ENCODE measurements at places on chromosomes 1 and 21. TPM values are rescaled to one million over a fixed set of nuclear protein-coding genes. Genes with fewer than 3 reads are reported as not detected.

BACE2 gene
- 50.9 TPM for total RNA-seq

- peaks cover 31% of the 10 kb centered on the region for H3K36me3 ChIP-seq
- H3K4me1 ChIP-seq, result peaks cover 5% of the 10 kb centered on the region
- no peaks in the 10 kb centered on the region for H3K27me3 ChIP-seq
- DNase-seq, result no peak
Observed at GRCh38 chr1:150233359-150234308, 2.3 kb downstream of the ANP32E start.

DNA sequence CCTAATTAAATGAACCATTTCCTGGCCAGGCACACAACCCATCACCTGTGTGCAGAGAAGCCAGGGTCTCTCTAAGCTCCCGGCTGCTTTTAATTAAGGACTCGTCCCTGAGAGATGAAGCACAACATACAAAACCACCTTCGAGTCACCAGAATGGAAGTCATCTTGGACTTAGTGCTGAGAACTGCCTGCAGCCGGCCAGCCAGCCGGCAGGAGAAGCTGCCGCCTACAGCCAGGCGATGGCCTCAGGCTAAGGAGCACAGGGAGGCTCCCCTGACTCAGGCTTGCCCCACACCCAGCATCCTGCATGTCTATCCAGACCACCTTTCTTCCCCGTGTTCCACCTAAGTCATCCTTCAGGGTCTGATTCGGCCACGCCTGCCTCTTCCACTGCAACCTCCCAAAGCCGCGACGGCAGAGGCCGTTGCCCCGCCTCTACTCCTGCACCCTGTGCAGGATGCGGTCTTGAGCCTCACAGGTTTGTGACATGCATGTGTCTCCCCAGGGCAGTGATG is 83.6 kb downstream of the SLC66A1 start:
- H3K4me3 ChIP-seq, result no peak overlapping the region
- no peak overlapping the region for H3K27ac ChIP-seq
- H3K36me3 ChIP-seq, result peaks cover 8% of the 10 kb centered on the region

GRCh38 chr1:70048336-70049094 is 156.9 kb downstream of the LRRC40 start:
- no peaks in the 10 kb centered on the region for H3K4me1 ChIP-seq
- no peak for DNase-seq
- no peaks in the 10 kb centered on the region for H3K36me3 ChIP-seq
- H3K4me3 ChIP-seq, result no peak overlapping the region
- H3K27me3 ChIP-seq, result no peaks in the 10 kb centered on the region

- no peak overlapping the region for H3K4me3 ChIP-seq
- H3K4me1 ChIP-seq, result peaks cover 13% of the 10 kb centered on the region
- H3K27me3 ChIP-seq, result no peaks in the 10 kb centered on the region
- peaks cover 17% of the 10 kb centered on the region for H3K36me3 ChIP-seq
Observed at GRCh38 chr21:43772425-43772821, 3.7 kb downstream of the CSTB start.

DNA sequence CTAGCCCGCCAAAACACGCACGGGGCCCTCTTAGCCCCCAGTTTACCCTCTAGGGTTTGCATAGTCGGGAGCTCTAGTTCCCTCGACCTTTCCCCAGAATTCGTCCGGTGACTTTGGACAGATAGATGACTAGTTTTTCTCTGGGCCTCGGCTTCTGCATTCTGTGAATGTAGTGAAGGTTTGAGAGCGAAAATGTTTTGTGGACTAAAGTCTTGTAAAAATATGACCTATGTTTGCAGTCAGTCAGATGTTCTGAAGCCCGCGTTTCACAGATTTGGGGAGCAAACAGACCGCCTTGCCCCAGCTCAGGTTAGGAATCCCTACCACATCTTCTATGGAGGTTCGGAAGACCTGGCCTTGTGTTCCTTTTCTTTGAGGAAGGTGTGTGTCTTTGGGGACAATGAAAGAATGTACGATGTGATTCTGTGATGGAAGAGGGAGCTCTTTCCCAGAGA is 401 bp downstream of the UQCRH start:
- peak overlapping the region; percentile 78 for H3K27ac ChIP-seq
- no peaks in the 10 kb centered on the region for H3K27me3 ChIP-seq

GRCh38 chr1:53315046-53315445 is 12.8 kb downstream of the LRP8 start:
- peaks cover 28% of the 10 kb centered on the region for H3K36me3 ChIP-seq

CRYBG2 gene
- total RNA-seq, result not detected

DNA sequence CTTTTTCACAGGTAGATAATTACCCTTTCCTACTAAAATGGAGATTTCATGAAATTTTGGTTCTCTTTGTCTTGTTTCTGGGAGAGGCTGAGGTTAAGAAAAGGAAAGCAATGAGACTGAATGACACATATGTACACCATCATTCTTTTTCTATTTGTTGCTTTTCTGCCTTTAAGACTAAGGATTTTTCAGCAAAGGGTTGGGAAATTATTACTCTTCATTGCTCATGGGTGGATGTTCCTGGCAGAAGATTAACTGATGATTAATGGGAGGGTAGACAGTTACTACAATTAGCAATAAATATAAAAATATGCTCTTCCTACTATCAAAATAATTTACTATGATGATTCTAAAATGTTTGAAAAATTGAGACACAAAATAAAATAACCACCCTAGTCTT is 316.5 kb upstream of the USP24 start:
- H3K4me1 ChIP-seq, result no peaks in the 10 kb centered on the region
- H3K36me3 ChIP-seq, result no peaks in the 10 kb centered on the region
- no peaks in the 10 kb centered on the region for H3K27me3 ChIP-seq
- no peak overlapping the region for H3K4me3 ChIP-seq

AADACL3 gene
- not detected for total RNA-seq

DNA sequence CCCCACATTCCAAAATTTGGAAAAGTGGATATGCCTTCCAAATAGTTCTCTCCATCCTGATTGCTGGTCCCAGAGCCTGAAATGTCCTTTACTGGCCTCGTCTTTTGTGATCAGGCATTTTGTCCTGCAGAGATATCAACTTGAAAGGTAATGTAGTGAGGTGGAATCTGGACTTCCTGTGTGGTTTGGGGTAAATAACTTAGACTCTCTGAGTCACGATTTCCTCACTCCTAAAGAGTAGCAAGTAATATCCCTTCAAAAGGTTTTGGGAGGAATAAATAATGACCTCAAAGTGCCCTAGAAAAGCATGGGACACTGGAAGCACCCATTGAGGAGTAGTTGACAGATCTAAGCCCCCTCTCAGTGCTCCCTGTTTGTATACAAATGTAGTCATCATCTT is 426.6 kb downstream of the OMA1 start:
- H3K27me3 ChIP-seq, result no peaks in the 10 kb centered on the region
- H3K4me3 ChIP-seq, result no peak overlapping the region
- no peak for DNase-seq
- no peak overlapping the region for H3K27ac ChIP-seq
- H3K4me1 ChIP-seq, result no peaks in the 10 kb centered on the region

- H3K27ac ChIP-seq, result no peak overlapping the region
- no peaks in the 10 kb centered on the region for H3K36me3 ChIP-seq
- no peak overlapping the region for H3K4me3 ChIP-seq
- DNase-seq, result no peak
- H3K4me1 ChIP-seq, result no peaks in the 10 kb centered on the region
- H3K27me3 ChIP-seq, result no peaks in the 10 kb centered on the region
Observed at GRCh38 chr1:233487408-233487807, 126.5 kb upstream of the KCNK1 start.

RGS16 gene
- 4.6 TPM for total RNA-seq

- H3K27me3 ChIP-seq, result peaks cover 15% of the 10 kb centered on the region
- H3K4me3 ChIP-seq, result no peak overlapping the region
- DNase-seq, result no peak
- H3K27ac ChIP-seq, result peak overlapping the region; percentile 30
Observed at GRCh38 chr1:207908107-207908734, 2.7 kb downstream of the CD34 start.

NUAK2 gene
- total RNA-seq, result 21.2 TPM

- peak; percentile 68 for DNase-seq
- H3K36me3 ChIP-seq, result no peaks in the 10 kb centered on the region
- H3K4me3 ChIP-seq, result no peak overlapping the region
- H3K27me3 ChIP-seq, result no peaks in the 10 kb centered on the region
- H3K27ac ChIP-seq, result no peak overlapping the region
Observed at GRCh38 chr21:43262427-43262826, 93.6 kb downstream of the CRYAA start.

DNA sequence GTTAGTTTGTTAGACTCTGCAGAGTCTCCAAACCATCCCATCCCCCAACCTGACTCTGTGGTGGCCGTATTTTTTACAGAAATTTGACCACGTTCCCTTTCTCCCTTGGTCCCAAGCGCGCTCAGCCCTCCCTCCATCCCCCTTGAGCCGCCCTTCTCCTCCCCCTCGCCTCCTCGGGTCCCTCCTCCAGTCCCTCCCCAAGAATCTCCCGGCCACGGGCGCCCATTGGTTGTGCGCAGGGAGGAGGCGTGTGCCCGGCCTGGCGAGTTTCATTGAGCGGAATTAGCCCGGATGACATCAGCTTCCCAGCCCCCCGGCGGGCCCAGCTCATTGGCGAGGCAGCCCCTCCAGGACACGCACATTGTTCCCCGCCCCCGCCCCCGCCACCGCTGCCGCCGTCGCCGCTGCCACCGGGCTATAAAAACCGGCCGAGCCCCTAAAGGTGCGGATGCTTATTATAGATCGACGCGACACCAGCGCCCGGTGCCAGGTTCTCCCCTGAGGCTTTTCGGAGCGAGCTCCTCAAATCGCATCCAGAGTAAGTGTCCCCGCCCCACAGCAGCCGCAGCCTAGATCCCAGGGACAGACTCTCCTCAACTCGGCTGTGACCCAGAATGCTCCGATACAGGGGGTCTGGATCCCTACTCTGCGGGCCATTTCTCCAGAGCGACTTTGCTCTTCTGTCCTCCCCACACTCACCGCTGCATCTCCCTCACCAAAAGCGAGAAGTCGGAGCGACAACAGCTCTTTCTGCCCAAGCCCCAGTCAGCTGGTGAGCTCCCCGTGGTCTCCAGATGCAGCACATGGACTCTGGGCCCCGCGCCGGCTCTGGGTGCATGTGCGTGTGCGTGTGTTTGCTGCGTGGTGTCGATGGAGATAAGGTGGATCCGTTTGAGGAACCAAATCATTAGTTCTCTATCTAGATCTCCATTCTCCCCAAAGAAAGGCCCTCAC is at the start of gene OLIG2:
Gene OLIG2, plus strand, starts transcription at position 447 of the 954 bp plus-strand sequence. CDS start 928 bp downstream, outside the sequence.
- H3K27ac ChIP-seq, result no peak within 1 kb of the TSS
- peaks cover 100% of the 10 kb centered on the region for H3K27me3 ChIP-seq
- no peak within 1 kb of the TSS for H3K4me3 ChIP-seq
- peaks cover 8% of the 10 kb centered on the region for H3K4me1 ChIP-seq
- no peak for DNase-seq

GRCh38 chr1:48216941-48217340 is 5.6 kb upstream of the SLC5A9 start:
- no peaks in the 10 kb centered on the region for H3K36me3 ChIP-seq
- DNase-seq, result no peak
- no peaks in the 10 kb centered on the region for H3K4me1 ChIP-seq
- no peaks in the 10 kb centered on the region for H3K27me3 ChIP-seq
- H3K27ac ChIP-seq, result no peak overlapping the region

PPM1J gene
- total RNA-seq, result 1.5 TPM

NASP gene
- total RNA-seq, result 85.1 TPM

GRCh38 chr1:14648896-14649855 is 50.7 kb downstream of the KAZN start:
- H3K4me1 ChIP-seq, result peaks cover 16% of the 10 kb centered on the region
- H3K36me3 ChIP-seq, result no peaks in the 10 kb centered on the region
- no peak overlapping the region for H3K4me3 ChIP-seq
- no peak for DNase-seq
- H3K27me3 ChIP-seq, result no peaks in the 10 kb centered on the region
- no peak overlapping the region for H3K27ac ChIP-seq

TRIM17 gene
- 5.0 TPM for total RNA-seq

RXFP4 gene
- not detected for total RNA-seq

DNA sequence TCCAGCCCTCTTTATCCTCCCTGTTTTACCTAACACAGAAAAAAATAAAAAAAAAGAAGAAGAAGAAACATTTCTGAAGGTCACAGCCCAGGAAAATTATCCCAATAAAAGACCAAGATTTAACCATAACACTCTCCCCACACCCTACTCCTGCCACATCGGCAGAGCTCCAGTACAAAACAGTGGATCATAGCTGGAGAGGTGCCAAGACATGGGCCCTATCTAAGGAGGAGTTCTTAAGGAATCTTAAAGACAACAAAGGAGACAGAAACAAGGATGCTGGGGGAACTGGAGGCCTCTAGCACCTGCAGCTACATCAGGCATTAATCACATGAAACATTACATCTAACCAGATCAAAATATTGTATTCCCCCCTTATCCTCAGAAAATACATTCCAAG is 432.8 kb downstream of the MATN1 start:
- peaks cover 18% of the 10 kb centered on the region for H3K27me3 ChIP-seq
- DNase-seq, result no peak
- H3K4me3 ChIP-seq, result no peak overlapping the region
- no peak overlapping the region for H3K27ac ChIP-seq

RIPK4 gene
- not detected for total RNA-seq

DNA sequence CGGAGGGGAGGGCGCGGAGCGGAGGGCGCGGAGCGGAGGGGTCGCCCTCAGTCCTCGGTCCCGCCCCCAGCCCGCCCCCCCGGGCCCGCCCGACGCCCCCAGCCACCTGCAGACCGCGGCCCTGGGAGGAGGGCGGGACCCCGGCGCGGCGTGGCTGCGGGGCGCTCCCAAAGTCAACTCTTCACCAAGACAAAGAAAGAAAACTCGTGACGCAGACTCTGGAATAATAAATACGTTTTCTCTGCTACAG is 1.2 kb downstream of the HES4 start:
- no peak overlapping the region for H3K27ac ChIP-seq
- peak overlapping the region; percentile 79 for H3K4me3 ChIP-seq
- peaks cover 62% of the 10 kb centered on the region for H3K27me3 ChIP-seq

TMPRSS15 gene
- not detected for total RNA-seq

GRCh38 chr1:230210326-230210980 is 143.4 kb downstream of the GALNT2 start:
- H3K4me1 ChIP-seq, result peaks cover 61% of the 10 kb centered on the region
- H3K36me3 ChIP-seq, result peaks cover 5% of the 10 kb centered on the region
- DNase-seq, result no peak
- peak overlapping the region; percentile 12 for H3K27ac ChIP-seq
- H3K4me3 ChIP-seq, result no peak overlapping the region

TMCC2 gene
- 146 TPM for total RNA-seq
